ENCODE measurements at places on chromosomes 6 and 20. TPM values are rescaled to one million over a fixed set of nuclear protein-coding genes. Genes with fewer than 3 reads are reported as not detected.

Gene KIAA0408
- 9.7 TPM for total RNA-seq

Gene CST7
- not detected for total RNA-seq

Gene RAD21L1
- total RNA-seq, result not detected

Gene ULBP1
- total RNA-seq, result 0.40 TPM

Gene KCNQ5
- total RNA-seq, result 0.09 TPM

Gene SLC17A1
- total RNA-seq, result not detected

Gene DACT2
- 5.5 TPM for total RNA-seq

Gene IRF4
- 0.53 TPM for total RNA-seq

Gene VPS52
- 28.7 TPM for total RNA-seq

Gene OLIG3
- not detected for total RNA-seq
